ENCODE measurements at places on chromosomes 13 and 19.

DNA sequence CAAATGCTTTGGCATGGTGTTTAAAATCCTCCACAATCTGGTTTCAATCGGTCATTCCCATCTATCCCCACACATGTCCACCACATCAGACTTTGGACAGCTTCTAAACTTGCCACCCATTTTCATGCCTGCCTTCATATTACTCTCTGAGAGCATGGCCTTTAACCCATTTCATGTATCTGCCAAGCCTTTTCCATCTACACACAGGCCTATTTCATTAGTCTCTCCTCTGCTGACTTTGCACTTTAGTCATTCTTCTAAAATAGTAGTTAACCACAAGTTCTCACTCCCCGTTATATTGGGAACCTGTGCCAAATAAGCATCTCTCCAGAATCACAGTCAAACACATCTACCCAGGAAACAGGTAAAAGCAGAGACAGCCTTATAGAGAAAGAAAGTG is 142.2 kb downstream of the MZT1 start:
- no peak for DNase-seq

- no peak for DNase-seq
Observed at GRCh38 chr13:75506018-75506417, 24.0 kb upstream of the TBC1D4 start.

DNA sequence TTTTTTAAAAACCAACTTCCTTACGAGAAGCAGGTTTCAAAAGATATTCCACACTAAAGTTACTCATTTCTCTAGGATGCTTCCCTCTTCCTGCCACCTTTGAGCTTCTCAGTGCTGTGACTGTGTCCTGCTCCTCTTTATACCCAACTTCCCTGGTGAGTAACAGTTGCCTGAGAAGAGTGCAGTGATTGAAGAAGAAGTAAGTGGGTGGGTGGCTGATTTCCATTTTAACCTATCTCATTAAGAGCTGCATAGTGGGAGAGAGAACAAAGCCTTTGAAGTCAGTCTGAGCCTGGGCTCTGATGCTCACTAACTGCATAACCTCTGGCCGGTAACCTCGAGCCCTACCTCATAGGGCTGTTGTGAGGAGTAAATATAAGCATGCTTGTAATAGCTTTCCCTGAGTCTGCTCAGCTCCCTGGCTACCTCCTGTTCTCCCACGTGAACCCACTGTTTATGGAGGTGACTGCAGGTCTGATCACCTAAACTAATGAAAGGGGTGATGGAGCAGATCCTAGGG is 977.3 kb downstream of the UQCRFS1 start:
- no peak for DNase-seq

DNA sequence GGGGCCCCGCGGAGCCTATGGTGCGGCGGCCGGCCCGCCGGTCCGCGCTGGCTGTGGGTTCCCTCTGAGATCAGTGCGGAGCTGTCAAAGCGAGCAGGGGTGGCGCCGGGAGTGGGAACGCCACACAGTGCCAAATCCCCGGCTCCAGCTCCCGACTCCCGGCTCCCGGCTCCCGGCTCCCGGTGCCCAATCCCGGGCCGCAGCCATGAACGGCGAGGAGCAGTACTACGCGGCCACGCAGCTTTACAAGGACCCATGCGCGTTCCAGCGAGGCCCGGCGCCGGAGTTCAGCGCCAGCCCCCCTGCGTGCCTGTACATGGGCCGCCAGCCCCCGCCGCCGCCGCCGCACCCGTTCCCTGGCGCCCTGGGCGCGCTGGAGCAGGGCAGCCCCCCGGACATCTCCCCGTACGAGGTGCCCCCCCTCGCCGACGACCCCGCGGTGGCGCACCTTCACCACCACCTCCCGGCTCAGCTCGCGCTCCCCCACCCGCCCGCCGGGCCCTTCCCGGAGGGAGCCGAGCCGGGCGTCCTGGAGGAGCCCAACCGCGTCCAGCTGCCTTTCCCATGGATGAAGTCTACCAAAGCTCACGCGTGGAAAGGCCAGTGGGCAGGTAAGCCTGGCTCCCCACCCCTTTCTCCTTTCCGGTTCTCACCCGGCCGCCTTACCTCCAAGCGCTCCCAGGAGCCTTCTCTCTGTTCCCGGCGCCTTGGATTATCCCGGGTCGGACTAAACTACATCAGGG is at the start of gene PDX1:
TSS of gene PDX1 (plus strand) at position 67 of the 743 bp plus-strand sequence. CDS start at position 206, 139 bp downstream.
- peak; percentile 25 for DNase-seq

GRCh38 chr13:39577838-39578491 is 25.0 kb downstream of the LHFPL6 start:
- no peak for DNase-seq

GRCh38 chr19:31666126-31666525 is 316.9 kb upstream of the TSHZ3 start:
- no peak for DNase-seq

GRCh38 chr19:1105008-1105872 is 1.4 kb downstream of the GPX4 start:
- DNase-seq: no peak

- DNase-seq: no peak
Observed at GRCh38 chr19:1412995-1413800, 5.8 kb downstream of the DAZAP1 start.

- DNase-seq: no peak
Observed at GRCh38 chr13:67416047-67416925, 186.2 kb upstream of the PCDH9 start.

DNA sequence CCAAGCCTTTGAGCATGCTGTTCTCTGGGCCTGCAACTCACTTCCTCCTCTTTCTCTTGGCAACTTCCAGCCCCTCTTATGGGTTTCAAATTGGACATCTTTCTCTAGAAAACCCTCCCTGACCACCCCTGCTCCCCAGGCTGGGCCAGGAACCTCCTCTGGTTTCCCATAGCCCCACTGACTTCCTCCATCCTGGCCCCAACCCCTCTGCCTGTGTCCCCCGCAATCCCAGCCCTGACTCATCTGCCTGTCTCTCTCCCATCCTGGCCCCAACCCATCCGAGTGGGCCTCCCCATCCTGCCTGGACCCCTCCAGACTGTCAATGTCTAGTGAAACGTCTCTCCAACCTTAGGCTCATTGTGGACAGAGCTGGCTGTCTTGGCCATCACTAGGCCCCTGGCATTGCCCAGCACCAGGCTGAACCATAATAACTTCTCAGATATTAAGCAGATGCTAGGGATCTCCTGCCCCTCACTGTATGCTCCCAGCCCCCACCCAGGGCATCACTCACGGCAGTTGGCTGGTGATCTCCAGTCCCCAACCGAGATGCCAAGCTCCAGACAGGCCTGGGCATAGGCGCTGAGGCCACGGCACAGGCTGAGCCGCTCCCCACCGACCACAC is 16.8 kb downstream of the FCGBP start:
- no peak for DNase-seq

- no peak for DNase-seq
Observed at GRCh38 chr13:79060216-79060615, 345.8 kb downstream of the RBM26 start.

- no peak for DNase-seq
Observed at GRCh38 chr13:99288089-99288488, 19.1 kb downstream of the GPR183 start.
